ENCODE measurements at places on chromosomes 2 and 18. TPM values are rescaled to one million over a fixed set of nuclear protein-coding genes. Genes with fewer than 3 reads are reported as not detected.

DNA sequence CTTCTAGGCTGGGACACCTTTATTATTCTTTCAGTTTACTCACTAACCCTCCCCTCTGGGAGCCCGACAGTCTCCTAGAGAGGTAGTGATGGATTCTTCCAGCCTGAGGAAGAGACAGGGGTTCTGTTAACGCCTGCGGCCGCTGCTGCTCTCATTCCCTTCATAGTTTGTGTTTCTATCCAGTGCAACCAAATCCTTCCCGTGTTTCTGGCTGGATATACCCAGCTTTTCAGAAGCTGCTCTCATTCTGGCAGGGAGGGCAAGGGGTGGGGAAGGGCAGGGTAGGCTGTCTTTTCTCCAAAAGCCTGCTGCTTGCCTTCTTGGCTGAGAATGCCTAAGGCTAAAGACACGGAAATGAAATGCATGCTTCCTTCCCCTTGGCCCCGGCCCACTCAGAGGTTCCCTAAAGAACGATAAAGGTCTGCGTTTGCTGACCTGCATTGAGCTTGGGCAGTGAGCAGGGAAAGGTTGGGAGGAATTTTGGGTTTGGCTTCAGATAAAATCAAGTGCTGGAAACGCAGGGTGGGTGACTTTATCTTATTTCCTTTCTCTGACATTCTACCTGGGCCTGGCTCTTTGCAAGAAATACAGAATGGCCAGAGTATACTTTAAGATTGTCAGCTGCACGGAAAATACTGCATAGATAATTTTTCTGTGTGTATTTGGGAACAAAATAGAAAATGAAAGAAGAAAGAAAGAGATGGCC, 390.9 kb downstream of the NBAS start:
- no peak for DNase-seq

DNA sequence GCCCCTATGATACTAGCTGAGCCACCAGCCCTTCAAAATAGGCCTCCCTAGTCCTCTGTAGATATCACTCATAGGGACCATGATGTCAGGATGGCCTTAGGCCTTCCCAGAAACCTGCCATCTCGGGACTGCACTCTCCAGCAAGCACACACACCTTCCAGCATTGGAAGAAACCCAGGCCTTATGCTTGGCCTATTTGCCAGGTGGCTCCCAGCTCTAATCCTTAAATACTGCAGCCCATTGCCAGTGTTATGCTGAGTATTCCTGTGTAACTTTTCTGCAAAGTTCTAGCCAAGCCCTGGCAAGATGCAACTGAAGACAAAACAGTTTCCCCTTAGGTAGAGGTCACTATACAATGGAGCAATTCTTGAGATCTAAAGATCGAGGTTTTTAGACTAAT, 316.5 kb downstream of the SETBP1 start:
- DNase-seq: no peak

DNA sequence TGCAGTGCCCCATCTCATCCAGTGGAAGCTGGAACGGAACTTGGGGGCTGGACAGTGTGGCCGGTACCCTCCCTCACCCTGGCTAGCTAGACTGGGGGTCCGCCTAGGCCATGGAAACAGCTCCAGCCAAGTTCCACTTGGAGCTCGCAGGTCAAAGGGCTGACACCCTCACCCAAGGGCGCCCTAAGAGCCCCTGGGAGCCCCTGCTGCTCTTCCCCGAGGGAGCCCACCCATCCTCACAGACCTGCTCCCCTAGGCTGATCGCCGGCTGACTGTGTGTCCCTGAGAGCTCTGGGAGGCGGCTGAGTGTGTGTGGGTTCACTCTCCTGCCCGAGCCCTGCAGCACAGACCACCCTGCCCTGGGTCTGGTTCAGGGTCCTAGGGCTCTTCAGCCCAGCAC, 118.2 kb upstream of the OTOS start:
- DNase-seq: no peak

DNA sequence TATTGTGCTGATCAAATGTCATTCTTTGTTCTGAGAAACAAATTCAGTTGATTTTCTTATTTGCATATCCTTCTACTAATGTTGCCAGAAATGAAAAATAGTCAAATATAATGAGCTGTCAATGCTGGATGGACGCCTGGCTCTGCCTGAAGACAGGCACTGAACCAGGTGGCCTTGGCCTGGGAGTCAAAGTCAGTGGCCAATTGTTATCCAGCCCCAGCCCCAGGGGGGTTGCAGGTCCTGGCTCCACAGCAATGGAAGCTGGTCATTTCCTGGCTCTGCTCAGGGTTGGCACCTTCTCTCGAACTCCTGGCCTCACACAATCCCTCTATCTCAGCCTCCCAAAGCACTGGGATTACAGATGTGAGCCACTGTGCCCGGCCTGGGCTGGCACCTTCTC, 176.8 kb upstream of the GLI2 start:
- DNase-seq: no peak

GRCh38 chr18:58325494-58325893, 281.5 kb downstream of the NEDD4L start:
- no peak for DNase-seq

GRCh38 chr2:17915811-17916518, 37.5 kb downstream of the KCNS3 start:
- DNase-seq: no peak

GRCh38 chr2:168566974-168567665, 111.0 kb downstream of the CERS6 start:
- no peak for DNase-seq

PAX3 gene
- not detected for total RNA-seq

ALPG gene
- not detected for total RNA-seq

GPAT2 gene
- total RNA-seq: 5.3 TPM

FNDC4 gene
- not detected for total RNA-seq
